ENCODE measurements at places on chromosomes 7 and 10. TPM values are rescaled to one million over a fixed set of nuclear protein-coding genes. Genes with fewer than 3 reads are reported as not detected.
A peak's percentile ranks its signal among the peaks of the same experiment; 100 is the strongest.

- DNase-seq, result peak; percentile 79
Observed at GRCh38 chr7:134327896-134328295, 11.2 kb upstream of the SLC35B4 start.

GRCh38 chr10:16521311-16522016, at the start of gene C1QL3:
TSS of gene C1QL3 (minus strand) at chr10:16521879. CDS start at chr10:16521065, 814 bp downstream.
- peak; percentile 51 for DNase-seq

- DNase-seq, result peak; percentile 92
Observed at GRCh38 chr7:142365410-142365842, 107.6 kb upstream of the PRSS58 start.

DNA sequence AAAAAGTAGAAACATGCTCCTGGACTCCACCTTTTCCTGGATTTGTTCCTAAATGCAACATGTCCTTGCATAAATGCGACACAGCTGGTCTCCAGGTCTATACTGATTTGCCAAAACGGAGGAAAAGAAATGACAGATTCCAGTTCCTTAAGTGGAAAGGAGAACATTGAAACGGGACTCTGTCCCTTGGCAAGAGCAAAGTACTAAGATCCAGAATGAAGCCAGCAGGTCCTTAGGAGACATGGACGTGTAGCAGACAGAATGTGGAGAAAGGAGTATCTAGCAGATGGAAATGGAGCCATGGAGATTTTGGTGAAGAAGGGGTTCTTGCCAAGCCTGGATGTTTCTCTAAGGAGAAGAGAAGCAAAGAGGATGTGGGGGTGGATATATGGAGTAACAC, 16.2 kb downstream of the PIP start:
- DNase-seq, result no peak

GRCh38 chr7:42345478-42346299, 108.7 kb upstream of the GLI3 start:
- DNase-seq, result peak; percentile 41

GRCh38 chr10:72509941-72510340, 115.9 kb downstream of the MICU1 start:
- no peak for DNase-seq

DNA sequence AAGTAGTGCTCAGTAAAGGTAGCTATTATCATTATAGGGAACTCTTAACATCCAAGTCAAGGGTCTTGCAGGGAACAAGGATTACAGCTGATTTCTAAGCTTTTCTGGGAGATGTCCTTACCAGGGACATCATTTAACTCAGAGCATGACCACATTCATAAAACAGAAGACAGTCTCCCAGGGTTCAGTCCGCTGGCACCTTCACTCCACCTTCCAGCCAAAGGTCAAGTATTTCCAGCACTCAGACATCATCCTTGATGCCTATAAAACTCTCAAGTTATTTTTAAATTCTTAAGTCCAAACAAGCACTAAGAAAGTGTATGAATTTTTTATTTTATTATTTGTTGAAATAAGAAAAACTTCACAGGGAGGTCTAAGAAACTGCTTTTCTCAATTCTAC, 119.7 kb upstream of the KMT2E start:
- DNase-seq, result no peak

DNA sequence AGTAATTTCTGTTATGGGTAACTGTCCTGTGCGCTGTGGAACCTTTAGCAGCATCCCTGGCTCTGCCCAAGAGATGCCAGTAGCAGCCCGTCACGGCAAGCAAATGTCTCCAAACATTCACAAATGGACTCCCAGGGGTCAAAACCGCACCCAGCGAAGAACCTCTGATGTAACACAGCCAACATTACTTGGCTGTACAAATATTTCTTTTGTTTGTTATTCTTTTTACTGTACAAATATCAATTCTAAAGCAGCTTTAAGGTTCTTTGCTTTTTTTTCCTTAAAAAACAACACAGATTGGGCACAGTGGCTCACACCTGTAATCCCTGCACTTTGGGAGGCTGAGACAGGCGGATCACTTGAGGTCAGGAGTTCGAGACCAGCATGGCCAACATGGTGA, 182.5 kb downstream of the KMT2E start:
- no peak for DNase-seq

DNA sequence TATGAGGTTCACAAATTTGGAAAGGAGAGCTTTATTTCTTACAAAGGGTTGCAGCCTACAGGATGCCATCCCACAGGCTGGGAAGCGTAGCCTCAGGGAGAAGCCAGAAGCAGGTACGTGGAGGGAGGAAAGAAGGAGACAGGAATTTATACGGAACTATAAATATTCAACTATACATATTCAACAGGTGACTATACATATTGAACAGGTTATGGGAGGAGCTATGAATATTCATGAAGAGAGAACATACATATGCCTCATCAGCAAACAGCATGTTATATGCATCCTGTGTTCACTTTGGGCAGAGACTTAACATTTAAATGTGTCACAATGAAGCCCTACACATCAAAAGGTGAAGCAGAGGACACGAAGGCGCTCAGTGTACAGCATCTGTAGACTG, 40.5 kb upstream of the LMTK2 start:
- no peak for DNase-seq

GRCh38 chr7:114832906-114833595, 88.8 kb upstream of the MDFIC start:
- no peak for DNase-seq

DNA sequence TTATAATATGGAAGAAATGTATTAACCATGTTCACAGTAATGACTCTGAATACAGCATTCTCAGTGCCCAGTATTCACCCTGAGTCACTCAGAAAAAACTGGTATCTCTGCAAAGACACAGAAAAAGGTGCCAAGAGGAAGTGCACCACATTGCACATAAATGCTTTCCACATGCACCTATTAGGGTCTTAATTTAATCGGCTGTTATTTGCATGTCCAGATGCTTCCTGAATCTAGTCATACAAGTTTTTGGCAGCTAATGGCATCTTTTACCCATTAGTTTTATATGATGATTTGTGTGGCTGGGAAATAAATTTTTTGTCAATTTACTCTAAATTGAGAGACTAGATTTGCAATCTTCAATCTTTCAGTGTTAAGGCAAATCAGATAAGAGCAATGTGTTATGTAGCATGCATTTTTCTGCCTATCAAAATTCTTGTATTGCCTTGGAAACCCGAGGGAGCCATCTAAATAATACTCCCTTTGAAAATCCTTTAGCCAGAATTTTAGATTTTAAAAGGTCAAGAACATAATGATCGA, 58.2 kb downstream of the ZNF680 start:
- DNase-seq, result no peak

DNA sequence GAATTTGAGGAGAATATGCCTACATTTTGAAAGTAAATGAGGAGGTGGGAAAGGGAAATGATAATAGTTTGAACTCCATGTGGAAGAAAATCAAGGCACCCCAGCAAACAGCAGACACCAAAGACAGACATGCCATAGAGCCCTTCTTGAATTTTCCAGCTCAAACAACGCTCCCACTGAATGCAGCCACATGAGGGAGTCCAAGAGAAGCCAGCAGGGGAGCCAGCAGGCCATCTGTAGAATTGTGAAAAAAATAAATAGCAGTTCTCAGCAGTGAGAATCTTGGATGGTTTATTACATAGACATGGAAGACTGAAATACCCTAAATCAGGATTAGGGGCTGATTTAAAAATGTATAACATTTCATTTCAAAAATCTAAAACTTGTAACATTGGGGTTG, 1567.3 kb upstream of the LRRTM3 start:
- DNase-seq, result peak; percentile 46

DNA sequence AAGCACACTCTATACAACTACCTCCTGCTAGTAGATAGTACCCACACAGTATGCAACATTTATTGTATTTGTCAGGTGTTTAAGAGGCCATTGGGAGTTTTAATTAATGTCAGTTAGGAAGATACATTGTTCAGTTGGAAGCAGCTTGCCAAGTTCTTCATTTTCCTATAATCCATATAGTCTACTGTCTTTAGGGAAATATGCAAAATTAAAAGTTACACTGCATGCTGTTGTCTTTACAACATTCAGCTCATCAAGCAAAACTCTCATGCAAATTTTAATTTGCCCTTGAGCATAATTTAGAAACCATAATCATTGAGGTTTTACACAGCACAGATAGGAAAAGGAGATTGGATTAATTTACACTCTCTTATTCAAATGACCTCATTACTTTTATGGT, 17.4 kb downstream of the FOXP2 start:
- no peak for DNase-seq

DNA sequence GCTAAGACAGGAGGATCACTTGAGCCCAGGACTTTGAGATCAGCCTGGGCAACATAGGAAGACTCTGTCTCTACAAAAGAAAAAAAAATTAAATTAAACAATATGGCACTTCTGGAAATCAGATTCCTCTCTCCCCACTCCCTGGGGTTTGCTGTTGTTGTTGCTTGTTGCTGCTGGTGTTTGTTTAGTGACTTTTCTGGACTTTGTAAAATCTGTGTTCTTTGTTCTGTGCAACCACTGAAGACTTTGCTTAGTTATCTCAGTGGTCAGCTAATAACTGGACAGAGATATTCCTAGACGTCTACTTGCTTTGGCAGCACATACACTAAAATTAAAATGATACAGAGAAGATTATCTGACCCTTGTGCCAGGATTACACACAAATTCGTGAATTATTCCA, 10.3 kb upstream of the WIPI2 start:
- DNase-seq, result no peak

- DNase-seq, result no peak
Observed at GRCh38 chr7:88826222-88826621, 30.7 kb upstream of the TEX47 start.

The TRIM56 gene
- total RNA-seq, result 21.8 TPM

The CREB5 gene
- total RNA-seq, result 4.0 TPM

The MUC3A gene
- total RNA-seq, result 29.2 TPM

The NRP1 gene
- 4.1 TPM for total RNA-seq

The SLC35G1 gene
- total RNA-seq, result 6.1 TPM

The CUL1 gene
- total RNA-seq, result 72.3 TPM

The PYROXD2 gene
- total RNA-seq, result 5.3 TPM

Measured in H9 (cell line).